Cardiac muscle cell (in vitro differentiated cells and primary cell): ENCODE measurements at places on chromosomes 12 and 14. TPM values are rescaled to one million over a fixed set of nuclear protein-coding genes. Genes with fewer than 3 reads are reported as not detected.
A peak's percentile ranks its signal among the peaks of the same experiment; 100 is the strongest.

DNA sequence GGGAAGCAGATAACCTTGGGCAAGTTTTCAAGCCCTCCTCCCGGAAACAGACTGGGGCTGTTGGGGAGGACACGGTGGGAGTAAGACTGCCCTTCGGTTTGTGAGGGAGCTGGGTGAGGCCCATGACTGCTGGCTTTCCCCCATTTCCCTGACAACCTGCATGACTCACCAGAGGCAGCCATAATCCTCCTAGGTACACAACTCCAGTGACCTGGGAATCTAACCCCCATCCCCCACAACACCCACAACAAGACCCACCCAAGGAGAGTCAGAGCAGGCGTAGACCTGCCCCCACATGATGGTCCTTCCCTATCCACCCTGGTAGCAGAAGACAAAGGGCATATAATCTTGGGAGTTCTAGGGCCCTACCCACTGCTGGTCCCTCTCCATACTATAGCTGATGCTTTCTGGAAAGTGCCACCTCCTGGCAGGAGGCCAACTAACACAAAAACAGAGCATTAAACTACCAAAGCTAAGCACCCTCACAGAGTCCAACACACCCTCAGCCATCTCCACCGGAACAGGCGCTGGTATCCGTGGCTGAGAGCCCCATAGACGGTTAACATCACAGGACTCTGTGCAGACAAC lies 14.8 kb downstream of the DDX24 start:
- no peak for DNase-seq
- peaks cover 12% of the 10 kb centered on the region for H3K36me3 ChIP-seq
- H3K27me3 ChIP-seq: no peaks in the 10 kb centered on the region

GRCh38 chr12:122423258-122424165 lies 1.0 kb upstream of the CLIP1 start:
- peak overlapping the region; percentile 30 for H3K4me3 ChIP-seq
- H3K27me3 ChIP-seq: no peaks in the 10 kb centered on the region
- peak; percentile 48 for DNase-seq
- no peaks in the 10 kb centered on the region for H3K36me3 ChIP-seq

Gene RNASE2
- not detected in 2 replicates for total RNA-seq

Gene PRH1
- total RNA-seq: 30.2 and 35.0 TPM in 2 replicates

GRCh38 chr12:79056775-79057174 lies 192.2 kb downstream of the SYT1 start:
- no peaks in the 10 kb centered on the region for H3K4me1 ChIP-seq
- H3K27ac ChIP-seq: no peak overlapping the region
- H3K4me3 ChIP-seq: no peak overlapping the region
- no peaks in the 10 kb centered on the region for H3K36me3 ChIP-seq
- no peaks in the 10 kb centered on the region for H3K27me3 ChIP-seq

GRCh38 chr12:54352891-54353874 lies 11.1 kb downstream of the GPR84 start:
- H3K27me3 ChIP-seq: no peaks in the 10 kb centered on the region
- peaks cover 57% of the 10 kb centered on the region for H3K4me1 ChIP-seq
- peak overlapping the region; percentile 86 for H3K27ac ChIP-seq

- no peaks in the 10 kb centered on the region for H3K36me3 ChIP-seq
- no peaks in the 10 kb centered on the region for H3K27me3 ChIP-seq
- H3K27ac ChIP-seq: no peak overlapping the region
- H3K4me3 ChIP-seq: no peak overlapping the region
- H3K4me1 ChIP-seq: no peaks in the 10 kb centered on the region
- no peak for DNase-seq
These were observed 100.4 kb downstream of the TMTC3 start for GRCh38 chr12:88242571-88242925.

GRCh38 chr14:81122326-81122725 lies 98.4 kb downstream of the GTF2A1 start:
- no peak for DNase-seq
- no peak overlapping the region for H3K27ac ChIP-seq
- H3K4me1 ChIP-seq: no peaks in the 10 kb centered on the region
- H3K4me3 ChIP-seq: no peak overlapping the region
